ENCODE measurements at places on chromosomes 7 and 10.

DNA sequence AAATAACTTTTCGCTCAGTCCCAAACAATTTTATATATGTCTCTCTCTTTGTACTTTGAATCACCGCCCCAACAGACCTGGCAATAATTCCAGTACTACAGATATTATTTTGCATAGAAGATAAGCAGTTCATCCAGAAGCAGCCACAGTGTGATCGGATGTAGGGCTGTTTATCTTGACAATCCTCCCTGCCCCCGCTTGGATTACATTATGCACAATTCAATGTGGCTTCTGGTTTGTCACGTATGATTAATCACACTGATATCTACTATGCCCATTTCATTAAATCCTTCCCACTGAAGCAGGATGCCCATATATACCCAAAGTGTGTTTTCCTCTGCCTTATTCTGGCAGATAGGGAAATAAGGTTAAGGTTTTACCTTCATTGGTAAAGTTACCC, 115.2 kb downstream of the PDE1C start:
- peaks cover 2% of the 10 kb centered on the region for H3K4me1 ChIP-seq
- H3K36me3 ChIP-seq, result no peaks in the 10 kb centered on the region
- no peaks in the 10 kb centered on the region for H3K27me3 ChIP-seq
- no peak overlapping the region for H3K27ac ChIP-seq
- H3K4me3 ChIP-seq, result no peak overlapping the region

DNA sequence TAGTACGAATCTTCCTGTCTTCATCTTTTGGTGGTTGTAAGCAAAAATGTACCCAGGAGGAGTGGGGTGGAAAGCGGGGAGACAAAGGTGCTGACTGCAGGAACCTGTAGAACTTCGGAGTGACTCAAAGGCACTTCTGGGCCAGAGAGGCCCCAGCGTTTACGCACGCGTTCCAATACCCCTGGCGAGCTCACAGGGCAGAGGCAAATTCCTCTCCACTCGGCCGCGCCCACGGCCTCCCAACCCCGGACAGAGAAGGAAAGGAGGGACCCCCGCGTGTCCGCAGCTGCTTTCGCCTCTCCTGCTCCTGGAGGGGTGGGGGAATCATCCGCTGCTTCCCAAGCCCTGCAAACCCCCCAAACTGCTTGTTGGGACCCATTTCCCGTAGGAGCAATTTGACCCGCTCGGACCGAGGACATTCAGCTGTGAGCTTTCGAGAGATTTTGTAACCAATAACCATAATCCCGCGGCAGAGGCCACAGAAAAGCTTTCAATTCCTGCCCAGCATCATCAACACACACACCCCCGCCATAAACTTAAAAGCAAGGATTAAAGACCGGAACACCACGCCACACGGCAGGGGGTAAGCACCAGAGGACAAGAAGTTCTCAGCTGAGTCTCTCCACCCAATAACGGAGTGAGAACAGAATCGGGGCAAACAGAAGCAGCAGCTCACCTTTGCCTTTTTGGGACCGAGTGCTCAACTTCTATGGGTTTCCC, 2.3 kb downstream of the IGF2BP3 start:
- H3K4me1 ChIP-seq, result peaks cover 47% of the 10 kb centered on the region
- H3K27me3 ChIP-seq, result peaks cover 31% of the 10 kb centered on the region
- peak overlapping the region; percentile 72 for H3K27ac ChIP-seq
- peak overlapping the region; percentile 82 for H3K4me3 ChIP-seq
- H3K36me3 ChIP-seq, result peaks cover 13% of the 10 kb centered on the region
- peak; percentile 40 for DNase-seq

DNA sequence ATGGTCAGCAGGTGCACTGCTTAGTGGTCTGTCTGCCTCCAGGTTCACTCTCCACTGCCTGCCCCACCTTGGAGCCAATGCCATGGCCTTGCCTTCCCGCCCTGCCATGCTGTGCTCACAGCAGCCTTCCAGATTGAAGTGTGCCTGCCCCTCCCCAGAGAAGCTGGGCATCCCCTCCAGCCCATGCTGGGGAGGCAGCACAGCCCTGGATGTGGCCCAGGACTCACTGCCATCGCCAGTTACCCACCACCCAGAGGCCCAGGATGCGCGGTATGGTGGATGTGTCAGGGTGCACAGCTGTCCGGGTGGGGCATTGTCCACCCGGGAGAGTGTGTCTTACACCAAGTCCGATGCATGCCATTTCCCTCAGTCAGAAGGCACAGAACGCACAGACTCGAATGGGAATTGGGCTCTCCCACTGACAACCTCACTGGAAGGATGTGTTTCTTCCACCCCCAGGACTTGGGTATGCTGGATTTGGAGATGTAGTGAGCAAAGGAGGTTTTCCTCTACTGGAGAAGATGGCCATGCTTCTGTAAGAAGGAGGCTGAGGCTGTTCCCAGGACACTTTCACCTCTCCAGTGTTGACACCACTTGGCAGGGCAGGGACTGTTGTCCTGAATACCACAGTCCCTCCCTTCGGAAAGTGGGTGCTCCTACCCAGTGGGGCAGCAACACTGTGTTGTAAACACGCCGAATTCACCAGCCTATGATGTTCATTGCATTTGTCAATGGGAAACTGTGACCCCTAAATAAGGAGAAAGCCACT, 122.0 kb downstream of the ADARB2 start:
- no peaks in the 10 kb centered on the region for H3K36me3 ChIP-seq
- no peak overlapping the region for H3K27ac ChIP-seq
- H3K4me3 ChIP-seq, result no peak overlapping the region
- peaks cover 2% of the 10 kb centered on the region for H3K27me3 ChIP-seq

DNA sequence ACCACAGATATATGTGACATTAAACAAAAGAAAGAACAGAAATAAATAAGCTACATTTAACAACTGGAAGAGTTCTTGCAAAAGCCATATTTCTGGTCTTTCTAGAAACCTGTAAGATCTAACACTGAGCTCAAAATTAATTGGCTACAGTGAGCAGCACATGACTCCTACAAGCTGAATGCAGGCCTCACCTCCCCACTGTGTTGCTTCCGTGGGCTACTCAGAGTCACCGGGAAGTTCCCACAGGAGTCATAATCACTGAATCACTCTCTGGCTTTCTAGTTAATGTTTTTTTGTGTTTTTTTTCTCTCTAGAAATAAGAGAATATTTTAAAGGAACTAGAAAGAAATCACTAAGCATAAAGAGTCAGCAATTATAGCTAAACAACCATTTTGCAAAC, 10.2 kb upstream of the MRPS24 start:
- H3K36me3 ChIP-seq, result peaks cover 50% of the 10 kb centered on the region
- no peaks in the 10 kb centered on the region for H3K4me1 ChIP-seq
- no peak for DNase-seq
- H3K27me3 ChIP-seq, result no peaks in the 10 kb centered on the region
- H3K4me3 ChIP-seq, result no peak overlapping the region

DNA sequence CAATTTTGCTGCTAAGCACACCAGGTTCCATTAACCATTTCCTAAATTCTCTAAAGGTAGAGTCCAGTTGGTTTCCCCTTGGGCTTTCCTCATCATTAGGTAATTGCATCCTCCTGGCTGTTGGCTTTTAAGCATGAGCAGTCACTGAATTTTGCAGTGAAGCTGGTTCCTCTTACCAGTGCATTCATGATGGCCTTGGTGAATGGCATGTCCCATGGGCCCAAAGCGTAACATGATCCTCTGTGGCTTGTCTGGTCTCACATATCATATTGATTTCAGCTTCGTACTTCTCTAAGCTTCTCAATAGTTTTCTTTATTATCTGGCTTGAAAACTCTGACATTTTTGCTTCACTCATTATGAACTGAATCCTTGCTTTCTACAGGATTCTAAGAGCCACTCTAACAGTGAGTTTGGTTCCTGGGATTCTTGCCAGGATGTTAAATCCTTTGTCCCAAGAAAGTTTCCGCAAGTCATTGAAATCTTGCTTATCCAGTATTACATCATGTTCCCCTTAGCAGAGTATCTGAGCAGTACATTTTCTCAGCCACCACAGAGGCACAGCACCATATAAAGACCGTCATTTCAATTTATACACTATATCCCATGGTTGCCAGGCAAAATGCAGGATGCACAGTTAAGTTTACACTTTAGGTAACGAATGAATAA, 134.2 kb downstream of the PTN start:
- no peaks in the 10 kb centered on the region for H3K36me3 ChIP-seq
- no peaks in the 10 kb centered on the region for H3K4me1 ChIP-seq
- DNase-seq, result no peak
- no peak overlapping the region for H3K4me3 ChIP-seq
- H3K27me3 ChIP-seq, result no peaks in the 10 kb centered on the region
- no peak overlapping the region for H3K27ac ChIP-seq
